ENCODE measurements at places on chromosomes 3 and 15.

GRCh38 chr15:49815526-49815925 lies 194.7 kb downstream of the DTWD1 start:
- DNase-seq: no peak

DNA sequence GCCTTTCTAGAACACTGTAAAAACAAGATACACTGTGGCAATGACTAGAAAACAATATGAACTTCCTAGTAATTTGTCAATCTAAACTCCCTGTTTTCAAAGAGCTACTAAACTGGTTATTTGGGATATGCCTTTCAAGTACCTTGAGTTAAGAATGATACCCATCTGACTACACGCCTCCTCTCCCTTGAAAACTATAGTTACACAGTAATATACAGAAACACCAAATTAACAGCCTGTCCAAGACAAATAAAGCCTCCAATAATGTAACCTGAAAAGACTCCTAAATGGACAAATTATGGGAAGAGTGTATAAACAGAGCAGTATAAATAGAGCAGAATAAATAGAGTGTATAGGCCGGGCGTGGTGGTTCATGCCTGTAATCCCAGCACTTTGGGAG lies 70.1 kb downstream of the SMARCC1 start:
- DNase-seq: no peak

DNA sequence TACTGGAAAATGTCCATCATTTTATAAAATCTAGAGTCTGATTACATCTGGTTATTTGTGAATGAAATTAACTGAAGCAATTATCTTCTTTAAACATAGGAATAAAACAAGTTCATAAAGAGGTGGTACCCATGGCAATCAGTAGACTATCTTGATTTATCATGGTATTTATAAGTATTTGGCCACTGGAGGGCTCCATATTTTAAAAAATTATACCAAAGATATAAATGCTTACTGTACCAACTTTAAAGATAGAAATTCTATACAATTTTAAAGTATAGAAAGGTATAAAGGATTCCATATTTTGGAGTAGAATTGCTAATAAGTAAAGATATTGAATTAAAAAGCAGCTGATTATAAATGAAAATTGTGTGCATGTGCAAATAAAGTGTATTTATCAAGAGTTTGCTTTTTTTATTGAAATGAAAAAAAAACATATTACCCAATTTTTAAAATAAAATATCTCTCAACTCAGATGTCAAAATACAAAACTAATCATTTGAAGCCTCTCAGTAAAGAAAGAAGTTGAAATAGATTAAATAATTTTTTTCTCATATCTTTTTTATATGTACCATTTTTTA lies 105.3 kb downstream of the BBX start:
- peak; percentile 29 for DNase-seq

DNA sequence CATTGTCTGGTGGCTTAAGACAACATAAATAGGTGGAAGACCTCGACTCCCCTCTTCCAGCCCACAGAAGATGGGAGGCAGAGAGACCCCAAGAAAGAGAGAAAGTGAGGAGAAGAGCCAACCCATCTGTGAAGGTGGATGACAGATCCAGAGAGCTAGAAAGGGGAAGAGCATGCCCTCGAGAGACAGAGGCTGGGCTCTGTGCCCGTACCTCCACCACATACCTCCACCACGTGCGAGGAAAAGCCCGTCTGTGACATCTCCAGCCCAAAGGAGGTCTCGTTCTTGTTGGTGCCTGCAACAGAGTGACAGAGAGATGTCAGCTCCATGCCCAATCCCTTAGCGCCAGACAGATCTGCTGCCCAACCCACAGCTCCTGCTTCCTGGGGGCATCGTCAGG lies 71.1 kb downstream of the FEM1B start:
- DNase-seq: no peak

GRCh38 chr3:79162653-79163052 lies 605.1 kb downstream of the ROBO1 start:
- DNase-seq: no peak

GRCh38 chr3:29335438-29335837 lies 54.6 kb downstream of the RBMS3 start:
- DNase-seq: peak; percentile 24

GRCh38 chr3:32571192-32571485 lies 481 bp upstream of the DYNC1LI1 start:
- no peak for DNase-seq

DNA sequence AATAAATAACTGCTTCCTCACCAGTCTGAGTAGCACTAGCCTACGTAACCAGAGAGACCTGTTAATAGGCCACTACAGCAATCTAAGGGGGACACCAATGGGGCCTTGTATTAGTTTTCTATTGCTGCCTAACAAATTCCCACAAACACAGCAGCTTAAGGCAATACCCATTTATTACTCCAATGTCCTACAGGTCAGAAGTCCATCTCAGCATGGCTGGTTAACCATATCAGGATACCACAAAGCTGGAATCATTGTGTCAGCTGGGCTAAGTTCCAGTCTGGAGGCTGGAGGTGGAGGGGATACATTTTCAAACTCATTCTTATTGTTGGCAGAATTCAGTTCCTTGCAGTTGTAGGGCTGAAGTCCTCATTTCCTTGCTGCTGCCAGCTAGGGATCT lies 331.9 kb downstream of the ULK4 start:
- DNase-seq: no peak

- DNase-seq: no peak
Observed at GRCh38 chr3:69290006-69290405, 95.9 kb downstream of the FRMD4B start.

DNA sequence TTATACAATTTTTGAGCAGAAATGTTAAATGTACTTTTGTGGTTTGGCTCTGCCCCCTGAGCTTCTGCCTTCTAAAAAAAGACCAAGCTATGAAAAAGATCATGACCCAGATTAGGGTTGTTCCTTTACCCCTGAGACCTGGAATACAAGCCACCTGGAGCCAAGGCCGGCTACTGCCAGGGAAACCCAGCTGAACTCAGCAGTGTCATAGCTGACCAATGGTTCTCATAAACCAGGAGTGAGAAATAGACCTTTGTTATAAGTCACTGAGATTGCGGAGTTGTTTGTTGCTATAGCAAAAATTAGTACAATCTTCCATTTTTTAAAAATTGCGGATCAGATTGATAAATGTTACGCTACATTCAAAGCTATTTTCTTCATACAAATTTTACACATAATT lies 1261.7 kb downstream of the ROBO1 start:
- DNase-seq: no peak

- DNase-seq: no peak
Observed at GRCh38 chr3:10396083-10396482, 75.2 kb upstream of the SEC13 start.

- no peak for DNase-seq
Observed at GRCh38 chr15:36175186-36175740, 404.2 kb upstream of the CDIN1 start.

DNA sequence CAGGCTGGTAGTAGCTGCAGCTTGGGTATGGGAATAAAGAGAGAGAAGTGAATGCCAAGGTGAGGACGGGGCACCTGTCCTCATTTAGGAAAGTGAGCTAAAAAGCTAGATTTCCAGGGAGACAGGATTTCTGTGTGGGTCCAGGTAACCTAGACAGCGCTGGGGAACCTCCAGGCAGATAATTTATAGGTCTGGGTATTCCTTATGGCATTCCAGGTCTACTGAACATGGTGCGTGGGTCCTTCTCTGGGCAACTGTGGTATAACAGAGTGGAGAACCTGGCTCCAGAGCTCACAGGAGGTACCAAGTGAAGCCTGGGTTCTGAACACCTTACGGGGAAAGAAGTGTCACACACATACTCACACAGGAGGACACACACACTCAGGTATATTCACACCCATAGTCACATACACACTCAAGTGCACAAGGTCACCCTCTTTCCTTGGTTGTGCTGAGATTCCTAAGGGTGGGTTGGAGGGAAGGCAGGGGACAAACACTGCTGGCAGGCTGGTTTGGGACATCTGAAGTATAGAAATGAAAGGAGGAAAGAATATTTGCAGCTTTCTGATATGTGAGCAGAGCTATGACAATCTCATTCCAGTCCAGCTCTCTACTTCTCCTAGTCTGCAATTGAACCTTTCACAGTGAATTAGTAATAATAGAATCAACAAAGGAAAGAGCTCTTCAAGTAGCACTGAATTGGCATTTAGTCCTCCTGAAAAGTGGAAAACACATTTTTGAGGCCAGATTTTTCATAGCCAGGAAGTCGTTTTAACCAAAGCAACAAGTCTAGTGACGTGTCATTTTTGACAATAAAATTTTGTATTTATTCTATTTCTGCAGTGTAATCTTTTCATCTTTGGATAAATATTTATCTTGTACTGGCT lies 37.4 kb upstream of the ITGA11 start:
- no peak for DNase-seq

DNA sequence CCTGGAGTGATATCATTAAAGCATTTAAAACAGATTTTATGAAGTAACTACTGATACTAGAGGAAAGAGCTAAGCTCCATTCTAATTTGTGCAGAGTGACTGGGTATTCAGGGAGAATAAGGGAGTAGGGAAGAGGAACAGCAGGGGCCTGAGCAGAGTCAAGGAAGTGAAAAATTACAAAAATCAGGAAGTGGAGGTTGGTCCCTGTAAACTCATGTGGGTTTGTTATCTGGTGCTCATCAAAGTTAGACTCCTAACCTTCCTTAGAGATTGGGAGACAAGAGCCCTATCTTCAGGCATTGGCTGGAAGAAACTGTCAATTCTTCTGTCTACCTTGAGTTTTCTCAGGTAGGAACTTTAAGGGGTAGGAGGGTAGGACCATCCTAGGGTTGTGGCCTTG lies 82.5 kb downstream of the NEK11 start:
- DNase-seq: peak; percentile 2

GRCh38 chr15:68073576-68074288 lies 19.6 kb downstream of the PIAS1 start:
- DNase-seq: no peak

GRCh38 chr3:144391236-144391635 lies 419.6 kb downstream of the DIPK2A start:
- DNase-seq: no peak

- no peak for DNase-seq
Observed at GRCh38 chr3:23669541-23670255, 136.1 kb upstream of the UBE2E1 start.

DNA sequence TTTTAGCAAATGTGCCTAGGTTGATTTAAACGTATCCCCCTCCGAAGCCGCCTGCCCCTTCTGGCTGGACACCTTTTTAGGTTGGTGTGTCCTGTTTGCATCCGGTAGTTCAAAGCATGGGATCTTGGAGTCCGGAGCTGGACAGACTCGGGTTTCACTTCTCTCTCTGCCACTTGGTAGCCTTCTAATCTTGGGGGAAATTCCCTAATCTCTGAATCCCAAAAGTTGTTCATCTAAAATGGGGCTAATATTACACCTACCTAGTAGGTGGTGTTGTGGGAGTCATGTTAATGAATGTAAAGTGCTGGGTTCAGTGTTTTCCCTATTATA lies 760 bp downstream of the FANCI start:
- no peak for DNase-seq

- peak; percentile 63 for DNase-seq
Observed at GRCh38 chr3:195906865-195907683, 1.3 kb downstream of the TNK2 start.

DNA sequence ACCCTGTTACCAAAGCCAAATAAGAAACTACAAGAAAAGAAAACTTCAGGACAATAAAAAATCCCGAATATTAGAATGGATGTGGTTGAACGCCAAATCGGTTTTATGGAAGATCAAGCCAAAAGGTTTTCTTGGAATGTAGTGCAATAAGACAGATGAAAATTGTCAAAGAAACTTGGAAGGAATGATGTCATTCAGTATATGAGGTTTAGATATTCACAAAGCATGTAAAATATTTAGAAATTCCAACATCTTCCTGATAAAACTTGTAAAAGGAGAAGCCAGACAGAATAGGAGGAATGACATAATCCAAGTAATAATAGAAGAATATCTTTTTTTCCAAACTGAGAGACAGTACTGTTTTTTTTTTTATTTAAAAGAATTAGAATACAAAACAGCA lies 130.3 kb upstream of the ZPLD1 start:
- no peak for DNase-seq

DNA sequence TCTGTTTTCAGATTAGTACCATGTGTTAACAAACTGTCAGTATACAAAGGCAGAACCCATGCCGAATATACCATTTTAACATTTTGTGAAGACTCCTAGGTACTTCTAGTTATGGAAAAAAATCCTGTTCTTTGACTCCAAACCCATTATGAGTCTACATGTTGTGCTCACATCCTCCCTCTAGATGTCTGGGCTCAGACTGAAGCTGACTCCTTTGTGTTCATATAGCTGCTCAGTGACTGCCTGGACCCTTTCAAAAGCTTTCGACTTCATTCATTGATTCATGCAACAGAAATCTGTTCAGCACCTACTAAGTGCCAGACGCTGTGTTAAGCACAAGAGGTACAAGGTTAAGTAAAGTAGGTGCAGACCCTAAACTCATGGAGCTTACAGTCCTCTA lies 60.5 kb downstream of the MEGF11 start:
- no peak for DNase-seq

DNA sequence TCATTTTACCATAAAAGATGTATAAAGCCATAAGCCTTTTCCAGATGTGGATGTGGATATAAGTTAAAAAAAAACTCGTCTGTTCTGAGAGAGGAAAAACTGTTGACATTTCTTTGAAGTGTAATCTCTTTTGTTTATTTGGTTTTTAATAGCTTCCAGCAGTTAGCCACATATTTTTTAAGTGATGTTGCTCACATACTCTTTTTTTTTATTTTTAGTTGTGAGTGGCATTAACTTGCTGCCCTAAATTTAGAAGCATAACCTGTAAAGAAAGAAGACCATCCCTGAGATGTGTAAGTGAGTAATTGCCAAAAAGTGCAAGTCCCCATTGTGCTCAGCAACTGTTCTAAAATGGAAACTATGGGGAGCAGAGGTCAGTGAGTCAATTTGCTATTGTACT lies 415.9 kb upstream of the MDFIC2 start:
- no peak for DNase-seq

DNA sequence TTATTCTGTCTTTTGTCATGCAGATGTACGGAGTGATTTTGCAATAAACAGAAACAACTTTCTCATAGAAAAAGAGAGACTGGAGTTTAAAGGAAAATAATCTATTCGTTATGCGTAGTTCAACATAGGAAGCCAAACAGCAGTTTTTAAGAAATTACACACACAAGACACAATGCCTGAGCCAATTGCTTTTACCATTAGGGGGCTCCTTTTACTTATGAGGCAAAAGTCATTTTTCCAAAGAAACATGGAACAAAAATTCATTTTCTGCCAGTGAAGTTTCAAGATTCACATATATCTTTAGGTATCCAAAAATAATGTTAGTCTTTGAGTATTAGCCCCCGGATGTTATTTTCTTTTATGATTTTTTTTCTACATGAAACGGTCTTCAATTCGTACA lies 10.7 kb downstream of the CNTN6 start:
- DNase-seq: peak; percentile 6

DNA sequence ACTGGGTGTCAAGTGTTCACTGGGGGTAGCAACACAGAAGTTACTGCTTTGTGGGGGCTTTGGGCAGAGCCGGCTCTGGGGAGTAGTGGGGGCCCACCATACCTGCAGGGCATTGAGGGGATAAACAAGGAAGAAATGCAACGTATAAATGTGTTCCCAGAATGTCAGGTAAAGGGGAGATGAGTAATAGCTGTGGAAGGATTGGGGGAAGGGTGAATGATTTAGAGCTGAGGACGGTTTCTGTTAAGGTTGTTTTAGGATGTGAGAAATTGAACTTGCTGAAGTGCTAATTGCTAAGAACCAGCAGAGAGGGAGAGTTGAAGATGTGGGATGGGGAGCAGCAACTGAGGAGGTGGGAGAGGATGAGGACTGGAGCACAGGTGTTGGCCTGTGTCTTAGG lies 10.7 kb downstream of the SCG5 start:
- DNase-seq: no peak
